Activated CD4-positive, alpha-beta T cell treated with anti-CD3 and anti-CD28 coated beads for 36 hours (primary cell): ENCODE measurements at places on chromosomes 3 and 15. TPM values are rescaled to one million over a fixed set of nuclear protein-coding genes. Genes with fewer than 3 reads are reported as not detected.

- DNase-seq, result no peak
Observed at GRCh38 chr3:40068636-40069035, 240.9 kb upstream of the EIF1B start.

Gene GOLGA6D
- not detected for total RNA-seq

DNA sequence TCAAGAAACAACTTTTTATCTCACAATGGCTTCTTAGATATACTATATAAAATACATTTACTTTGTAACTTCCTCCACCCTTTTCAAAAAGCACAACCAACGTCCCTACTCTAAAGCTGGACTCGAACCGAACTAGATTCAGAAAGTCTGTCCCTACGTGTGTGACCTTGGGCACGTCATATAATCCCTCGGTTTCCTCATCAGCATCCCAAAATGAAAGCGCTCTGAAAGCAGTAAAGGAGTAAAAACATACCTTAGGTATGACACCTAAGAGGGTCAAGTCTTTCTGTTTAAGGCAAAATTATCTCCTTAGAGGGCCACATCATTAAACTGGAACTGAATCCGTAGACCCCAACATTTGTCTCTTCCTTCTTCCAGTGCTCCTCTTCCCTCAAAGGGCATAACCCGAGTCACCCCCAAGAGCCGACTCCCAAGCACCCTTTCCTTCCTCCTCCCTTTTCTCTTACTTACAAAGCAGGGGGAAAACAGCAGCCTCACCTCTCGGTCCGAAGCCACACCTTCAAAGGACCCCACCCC, 663 bp downstream of the PDCD10 start:
- peak; percentile 30 for DNase-seq

Gene CPEB1
- 0.18 TPM for total RNA-seq

Gene CHRNA5
- total RNA-seq, result 6.5 TPM

GRCh38 chr15:75397494-75397893, 29.1 kb upstream of the MAN2C1 start:
- no peak for DNase-seq

DNA sequence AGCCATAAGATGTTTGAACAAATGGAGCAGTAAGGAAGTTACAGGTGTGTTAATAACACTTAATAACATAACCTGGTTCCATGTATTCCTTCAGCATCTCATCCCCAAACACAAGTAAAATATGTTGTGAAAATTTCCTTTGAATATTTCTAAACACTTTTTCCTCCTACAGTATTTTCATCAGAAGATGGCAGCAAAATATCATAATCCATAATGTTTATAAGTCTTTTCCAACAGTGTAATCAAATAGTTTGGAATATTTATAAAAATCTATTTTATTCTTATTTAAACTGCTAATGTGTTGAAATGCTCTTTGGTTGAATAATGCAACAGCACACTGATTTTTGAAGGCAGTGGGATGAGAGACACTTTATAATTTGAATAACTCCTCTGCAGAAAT, 1020.5 kb downstream of the OTOL1 start:
- DNase-seq, result no peak
